ENCODE measurements at places on chromosomes 7 and 10.

DNA sequence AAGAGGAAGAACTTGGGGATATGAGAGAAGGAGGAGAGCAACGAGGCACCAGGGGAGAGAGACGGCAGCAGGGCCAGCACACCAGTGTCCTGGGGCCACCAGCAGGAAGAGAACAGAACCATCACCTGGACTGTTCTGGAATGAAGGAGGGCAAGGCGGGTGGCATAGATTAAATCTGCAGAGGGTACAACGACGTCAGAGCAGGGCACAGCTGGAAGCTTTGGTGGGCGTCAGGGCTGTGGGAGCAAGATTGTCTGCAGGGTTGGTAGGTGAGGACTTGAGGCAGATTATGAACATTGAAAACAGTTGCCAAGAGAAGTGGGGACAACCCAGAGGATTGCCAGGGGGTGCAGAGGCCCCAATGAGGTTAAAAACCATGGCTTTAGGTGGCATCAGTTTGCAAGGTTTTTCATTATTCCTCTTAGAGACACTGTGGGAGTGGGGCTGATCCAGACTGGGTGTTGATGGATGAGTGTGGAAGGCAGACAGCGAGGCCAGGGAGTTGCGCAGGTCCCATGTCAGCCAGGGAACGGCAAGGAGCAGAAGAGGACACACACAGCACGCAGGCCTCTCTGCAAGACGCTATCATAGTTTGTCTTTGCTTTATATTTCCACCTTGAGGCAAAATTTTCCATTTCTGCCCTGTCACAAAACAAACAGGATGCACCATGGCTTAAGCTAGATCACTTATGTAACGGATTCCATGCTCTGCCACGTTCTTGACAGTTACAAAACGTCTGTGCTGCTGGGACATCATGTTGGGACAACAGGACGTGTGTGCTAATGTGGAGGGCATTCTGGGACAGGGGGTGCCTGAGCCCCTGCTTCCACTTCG is 52.5 kb upstream of the LEP start:
- no peak for DNase-seq

DNA sequence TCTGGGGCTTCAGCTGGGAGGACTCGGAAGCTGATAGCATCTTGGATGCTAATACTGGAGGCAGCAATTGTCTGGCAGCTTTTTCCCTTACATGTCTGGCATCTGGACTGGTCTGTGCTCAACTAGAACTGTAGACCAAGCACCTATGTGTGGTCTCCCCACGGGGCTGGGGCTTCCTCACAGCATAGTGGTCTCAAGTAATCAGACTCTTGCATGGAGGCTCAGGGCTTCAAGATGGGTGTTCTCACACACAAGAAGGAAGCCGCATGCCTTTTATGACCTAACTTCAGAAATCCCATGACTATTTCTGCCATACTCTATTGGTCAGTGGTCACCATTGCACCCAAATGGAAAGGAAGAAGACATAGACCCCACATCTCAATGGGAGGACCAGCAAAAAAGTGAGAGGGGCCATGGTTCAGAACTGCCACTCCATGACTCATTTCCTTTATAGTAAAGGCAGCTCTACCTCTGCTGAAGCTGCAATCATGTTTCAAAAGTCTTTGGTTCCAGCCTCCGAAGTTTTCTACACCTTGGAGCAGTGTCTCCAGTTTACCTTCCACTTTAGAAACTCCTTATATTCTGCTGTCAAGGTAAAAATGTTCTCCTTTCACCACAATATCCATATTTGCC is 14.7 kb downstream of the AOC1 start:
- no peak for DNase-seq

GRCh38 chr10:70558295-70558694 is 44.2 kb downstream of the PRF1 start:
- no peak for DNase-seq

- no peak for DNase-seq
These were observed 157.3 kb upstream of the BET1 start for GRCh38 chr7:94161476-94161875.

DNA sequence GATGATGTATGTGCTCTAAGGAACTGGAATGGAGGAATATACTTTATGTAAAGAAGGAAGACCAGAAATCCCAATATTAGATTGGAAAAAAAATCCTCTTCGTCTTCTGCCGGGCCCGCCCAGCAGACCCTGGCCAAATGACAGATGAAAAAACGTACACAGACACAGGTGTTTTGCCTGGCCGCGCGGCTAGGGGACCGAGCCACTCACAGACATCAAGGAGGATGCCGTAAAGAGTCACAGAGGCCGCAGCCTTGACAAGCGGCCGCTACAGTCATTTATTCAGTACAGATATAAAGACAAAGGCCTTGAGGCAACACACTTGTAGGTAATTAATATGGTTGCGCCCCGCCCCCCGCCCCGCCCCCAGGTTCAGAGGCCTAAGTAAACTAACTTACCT is 594.1 kb downstream of the GRM8 start:
- no peak for DNase-seq

GRCh38 chr7:105990141-105990540 is 27.1 kb downstream of the CDHR3 start:
- DNase-seq: no peak

DNA sequence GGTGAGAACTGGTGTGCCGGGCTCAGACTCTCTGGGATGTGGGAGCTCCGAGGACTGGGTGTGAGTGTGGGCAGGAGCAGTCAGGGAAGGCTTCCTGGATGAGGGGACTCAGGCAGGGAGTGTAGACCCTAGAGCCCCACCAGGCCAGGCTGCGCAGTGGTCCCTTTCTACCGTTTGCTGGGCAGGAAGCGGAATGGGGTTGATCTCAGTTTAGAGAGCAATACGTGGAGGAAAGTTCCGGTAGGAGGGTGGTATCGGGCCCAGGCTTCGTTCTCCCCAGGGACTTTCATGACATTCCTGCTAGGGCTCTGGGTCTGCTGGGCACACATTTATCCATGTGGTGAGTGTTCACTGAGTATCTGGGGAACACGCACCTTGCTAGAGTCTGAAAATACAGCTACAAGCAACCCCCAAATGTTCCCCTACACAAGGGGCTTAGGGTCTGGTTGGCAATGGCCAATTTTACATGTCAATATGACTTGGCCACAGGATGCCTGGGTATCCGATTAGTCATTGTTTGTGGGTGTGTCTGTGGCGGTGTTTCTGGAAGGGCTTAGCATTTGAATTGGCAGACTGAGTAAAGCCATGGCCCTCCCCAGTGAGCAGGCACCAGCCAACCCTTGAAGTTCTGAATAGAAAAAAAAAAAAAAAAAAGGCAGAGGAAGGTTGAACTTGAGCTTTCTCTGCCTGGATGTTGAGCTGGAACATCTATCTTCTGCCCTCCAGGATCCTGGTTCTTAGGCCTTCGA is 20.8 kb downstream of the GHRHR start:
- DNase-seq: no peak
